ENCODE measurements at places on chromosomes 12 and 14.

- no peak for DNase-seq
These were observed 26.1 kb upstream of the ETV6 start for GRCh38 chr12:11623382-11623781.

- DNase-seq = no peak
These were observed 52.3 kb downstream of the KCNK10 start for GRCh38 chr14:88270776-88271175.

GRCh38 chr12:46831335-46832129 is 5.7 kb upstream of the SLC38A4 start:
- no peak for DNase-seq

- no peak for DNase-seq
These were observed 64.1 kb downstream of the ITPR2 start for GRCh38 chr12:26768611-26769603.

GRCh38 chr12:32478858-32479725 is 79.7 kb downstream of the FGD4 start:
- DNase-seq = no peak

DNA sequence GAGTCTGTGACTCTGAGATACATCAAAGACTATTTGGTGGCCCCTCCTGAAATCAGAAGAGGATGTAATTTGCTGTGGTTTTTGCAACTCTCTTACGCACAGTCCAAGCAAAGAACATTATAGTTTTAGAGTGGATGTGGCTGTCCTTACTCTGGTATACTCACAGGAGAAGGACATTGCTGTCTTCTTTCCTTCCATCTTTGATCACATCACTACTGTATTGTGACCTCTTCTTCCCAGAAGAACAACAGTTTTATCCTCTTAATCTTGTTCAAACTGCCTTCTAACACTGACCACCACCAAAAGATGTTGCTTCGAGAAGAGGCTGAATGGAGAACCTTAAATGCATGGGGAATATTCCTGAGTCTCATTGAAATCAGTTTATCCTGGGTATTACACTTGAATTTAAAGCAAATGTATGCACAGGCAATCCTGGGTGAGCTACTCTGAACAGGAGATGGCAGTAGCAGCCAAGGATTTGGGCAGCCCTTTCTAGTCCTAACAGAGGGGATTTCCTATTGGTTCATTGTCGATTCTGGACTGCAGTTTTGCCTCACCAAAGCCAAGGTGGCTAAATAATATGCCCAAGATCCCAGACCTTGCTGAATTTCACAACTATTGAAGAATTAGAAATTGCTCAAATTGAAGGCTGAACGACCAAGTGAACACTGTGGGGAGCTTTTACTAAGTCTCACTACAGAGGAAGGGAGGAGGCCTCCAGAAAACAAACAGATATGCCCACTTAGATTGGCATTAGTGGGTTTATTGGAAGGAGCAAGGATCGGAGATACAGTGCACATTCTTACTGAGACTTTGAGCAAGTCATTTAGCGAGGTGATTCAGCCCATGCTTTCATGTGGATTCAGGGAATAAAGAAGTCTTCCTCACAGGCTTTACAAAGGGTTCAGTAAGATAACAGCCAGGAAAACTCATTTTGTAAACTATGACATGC is 282.8 kb downstream of the PAWR start:
- no peak for DNase-seq

Data from stimulated activated CD4-positive, alpha-beta T cell treated with anti-CD3 and anti-CD28 coated beads, Interleukin-1b, Interleukin-23, amount 100 ng/mL, for 4 hours (primary cell).